ENCODE measurements at places on chromosomes 2 and 18. TPM values are rescaled to one million over a fixed set of nuclear protein-coding genes. Genes with fewer than 3 reads are reported as not detected.

DNA sequence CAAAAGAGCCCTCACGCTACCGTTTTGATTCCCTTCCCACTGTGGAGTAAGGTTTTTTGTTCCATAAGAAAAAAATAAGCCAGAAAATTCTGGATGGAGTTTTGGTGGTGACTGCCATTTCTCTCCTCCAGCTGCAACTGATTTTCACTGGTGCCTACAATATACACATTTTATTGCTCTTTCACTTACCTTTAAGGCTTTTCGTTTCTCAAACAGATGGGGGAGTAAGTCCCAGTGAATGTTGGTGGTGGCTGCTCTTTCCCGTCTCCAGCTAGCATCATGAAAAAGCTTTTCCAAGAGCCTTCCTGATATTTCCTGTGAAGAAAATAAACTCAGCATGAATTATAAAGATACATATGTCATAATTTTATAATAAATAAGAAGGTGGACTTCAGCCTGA, 932.5 kb upstream of the PIK3C3 start:
- DNase-seq: no peak

DNA sequence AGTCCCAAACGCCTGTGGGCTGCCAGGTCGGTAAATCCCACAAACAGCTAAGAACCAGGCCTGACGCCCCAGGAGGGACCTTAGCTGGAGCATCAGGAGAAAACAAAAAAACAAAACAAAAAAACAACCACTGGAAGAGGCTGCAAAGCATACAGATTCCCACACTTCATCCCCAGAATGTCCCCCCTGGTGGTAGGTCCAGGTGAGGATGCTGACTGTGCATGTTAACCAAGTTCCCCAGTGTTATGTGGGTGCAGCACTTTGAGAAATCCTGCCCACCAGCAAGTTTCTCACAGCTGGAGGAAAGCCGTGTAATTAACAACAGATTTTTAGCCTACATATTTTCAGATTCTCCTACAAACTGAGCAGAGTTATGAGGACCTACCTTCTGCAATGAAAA, 15.1 kb downstream of the ST3GAL5 start:
- no peak for DNase-seq

DNA sequence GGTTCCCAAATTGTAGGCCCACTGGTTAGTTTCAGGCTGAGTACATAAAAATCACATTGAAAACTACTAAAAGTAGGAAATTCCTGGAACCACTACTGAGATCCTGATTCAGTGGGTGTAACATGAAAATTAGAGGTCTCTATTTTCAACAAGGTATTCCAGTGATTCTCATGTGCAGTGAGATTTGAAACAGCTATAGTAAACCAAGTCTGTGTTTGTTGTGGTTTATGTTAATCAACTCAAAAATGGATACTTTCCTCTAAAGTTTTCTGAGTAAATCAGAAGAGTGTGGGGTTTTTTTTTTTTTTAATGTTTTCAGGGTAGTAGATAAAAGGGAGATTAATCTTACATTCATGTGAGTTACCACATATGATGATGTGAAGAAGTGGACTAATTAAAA, 42.4 kb upstream of the LIMS1 start:
- no peak for DNase-seq

DNA sequence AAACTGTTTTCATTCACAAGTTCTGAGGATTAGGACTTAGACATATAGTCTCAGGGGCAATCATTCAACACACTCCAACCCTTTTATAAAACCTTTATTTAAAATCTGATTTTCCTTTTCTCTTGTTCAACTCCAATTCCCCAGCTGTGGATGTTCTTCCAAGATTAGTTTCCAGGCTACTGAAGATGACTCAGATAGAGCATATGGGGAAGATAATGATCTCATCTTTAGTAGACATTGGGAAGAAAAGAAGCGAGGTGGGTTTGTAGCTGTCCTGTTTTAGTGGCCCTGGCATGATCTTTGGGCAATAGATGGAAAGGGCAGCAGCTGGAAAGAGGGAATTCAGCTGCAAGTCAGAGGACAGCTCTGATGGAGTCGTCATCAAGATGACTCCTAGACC, 247.7 kb upstream of the CCDC68 start:
- DNase-seq: no peak

DNA sequence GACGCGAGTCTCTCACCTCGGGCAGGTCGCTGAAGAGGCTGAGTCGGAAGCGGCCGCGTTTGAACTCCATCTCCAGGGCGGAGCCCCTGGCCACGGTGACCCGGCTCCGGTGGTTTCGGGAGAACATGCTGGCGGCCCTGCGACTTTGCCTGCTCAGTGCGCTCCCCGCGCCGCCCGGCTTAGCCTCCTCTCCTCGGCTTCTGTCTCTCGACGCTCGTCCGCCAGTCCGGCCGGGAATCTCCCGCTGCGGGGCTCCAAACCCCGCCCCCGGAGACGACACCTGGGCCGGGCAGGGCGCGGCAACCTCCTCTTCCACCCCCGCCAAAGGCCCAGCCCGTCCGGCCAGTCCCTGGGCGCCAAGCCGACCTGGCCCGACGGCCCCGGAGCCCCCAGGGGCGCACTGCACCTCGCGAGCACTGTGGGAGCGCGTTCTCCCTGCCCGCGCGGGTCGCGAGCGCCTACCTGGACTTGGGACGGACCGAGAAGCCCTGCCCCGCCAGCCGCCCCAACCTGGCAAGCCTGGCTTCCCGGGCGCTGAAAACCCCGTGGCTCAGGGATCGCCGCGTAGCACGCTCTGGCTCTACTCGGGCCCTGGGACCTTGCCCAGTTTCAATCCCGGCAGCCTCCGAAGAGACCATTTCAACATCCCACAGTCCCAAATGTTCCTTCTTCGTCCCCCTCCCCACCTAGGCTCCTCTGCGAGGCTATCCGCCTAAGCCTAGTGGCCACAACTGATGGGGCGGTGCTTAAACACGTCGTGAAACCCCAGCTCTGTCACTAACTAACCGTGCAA, at the start of gene RTKN:
TSS of gene RTKN (minus strand) at position 248 of the 793 bp plus-strand sequence. CDS start at position 127, 121 bp downstream.
- DNase-seq: no peak

DNA sequence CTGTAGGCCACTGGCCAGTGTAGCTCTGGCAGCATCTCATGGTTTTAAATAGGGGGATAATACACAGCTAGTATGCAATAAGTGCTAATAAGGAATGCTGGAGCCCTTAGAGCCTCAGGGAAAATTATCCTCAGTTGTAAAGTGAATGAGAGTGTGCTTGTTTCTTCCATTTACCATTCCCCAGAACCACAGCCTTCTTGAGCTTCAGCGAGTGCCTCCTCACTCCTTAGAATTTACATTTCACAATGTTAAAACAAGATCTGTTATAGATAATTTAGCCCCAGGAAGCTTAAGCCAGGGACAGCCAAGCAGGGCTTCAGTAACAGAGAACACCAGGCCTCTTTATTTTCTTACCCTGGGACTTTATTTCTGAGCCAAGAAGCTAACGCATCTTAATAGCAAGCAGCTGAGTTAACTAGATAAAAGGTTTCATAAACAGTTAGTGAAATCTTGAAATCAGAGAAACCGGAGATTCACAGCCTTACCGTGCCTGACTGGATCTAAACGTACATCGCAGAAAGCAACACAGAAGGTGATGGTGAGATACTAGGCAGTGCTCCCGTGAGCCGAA, 535.2 kb downstream of the TDRD15 start:
- DNase-seq: no peak

DNA sequence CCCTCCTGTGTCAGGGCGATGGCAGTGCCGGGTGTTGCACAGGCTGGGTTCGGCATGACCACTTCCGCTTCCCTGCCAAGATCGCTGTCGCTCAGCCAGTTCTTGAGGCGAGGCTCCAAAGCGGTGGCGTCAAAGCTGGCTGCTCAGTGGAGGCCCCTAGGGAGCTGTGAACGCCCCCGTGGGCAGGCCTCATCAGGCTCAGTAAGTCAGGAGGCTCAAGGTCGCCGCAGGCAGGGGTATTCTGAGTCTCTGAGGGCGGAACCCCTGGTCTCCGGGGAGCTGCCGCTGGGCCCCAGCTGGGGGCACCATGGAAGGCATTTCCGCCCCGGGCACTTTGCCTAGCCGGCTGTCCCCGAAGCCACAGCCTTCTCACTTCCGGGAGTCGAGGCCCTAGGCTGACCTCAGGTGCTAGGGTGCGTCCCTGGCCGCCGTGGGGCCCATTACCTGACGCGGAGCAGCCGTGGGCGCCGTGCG, 210.4 kb downstream of the SOCS6 start:
- DNase-seq: no peak

DNA sequence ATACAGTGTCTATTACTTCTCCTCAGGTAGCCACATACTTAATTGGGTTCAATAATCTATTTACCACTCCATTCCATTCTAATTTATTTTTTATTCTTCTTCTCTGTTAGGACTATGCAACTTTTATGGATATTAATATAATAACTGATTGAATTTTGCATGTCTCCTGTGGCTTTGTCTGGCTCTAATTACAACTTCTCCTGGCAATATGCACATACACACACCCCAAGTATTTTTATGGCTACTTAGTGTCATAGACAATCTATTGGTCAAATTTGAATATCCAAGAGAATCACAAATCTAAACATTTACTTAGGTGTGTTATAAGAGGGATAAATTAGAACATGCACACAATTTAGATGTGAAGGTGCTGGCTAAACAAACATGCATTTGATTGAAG, 73.1 kb downstream of the BOD1L2 start:
- DNase-seq: no peak

GRCh38 chr2:158658396-158658795, 136.7 kb upstream of the DAPL1 start:
- no peak for DNase-seq

DNA sequence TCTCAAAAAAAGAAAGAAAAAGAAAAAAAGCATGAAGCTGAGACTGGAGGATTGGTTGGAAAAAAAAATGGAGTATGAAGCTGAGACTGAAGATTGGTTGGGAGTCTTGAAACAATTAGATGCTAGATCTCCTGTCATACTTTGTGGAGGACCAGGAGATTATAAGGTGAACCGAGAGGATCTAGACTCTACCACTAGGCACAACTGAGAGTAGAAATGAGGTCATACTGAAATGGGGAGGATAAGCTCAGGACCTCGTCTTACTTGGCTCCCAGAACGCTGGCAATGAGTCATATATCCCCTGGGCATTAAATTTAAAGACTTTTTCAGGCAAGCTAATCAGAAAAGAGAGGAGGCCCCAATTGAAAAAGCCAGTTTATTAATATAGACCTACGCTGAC, 3.3 kb upstream of the ORC2 start:
- DNase-seq: peak; percentile 26

DNAH6 gene
- total RNA-seq: 0.27 TPM

SLC23A3 gene
- total RNA-seq: 1.2 TPM

COLEC12 gene
- total RNA-seq: 1.8 TPM

PLCL1 gene
- total RNA-seq: 0.08 TPM

All from kidney epithelial cell (primary cell).